Stimulated activated naive CD4-positive, alpha-beta T cell treated with Interleukin-2 at 50 U/mL for 16 hours (primary cell): ENCODE measurements at places on chromosomes 3 and 15.

GRCh38 chr3:126279853-126280252 lies 77.4 kb downstream of the KLF15 start:
- no peak for DNase-seq

GRCh38 chr3:64073158-64073761 lies 50.0 kb upstream of the PSMD6 start:
- no peak for DNase-seq

- no peak for DNase-seq
Observed at GRCh38 chr3:124876401-124876878, 10.7 kb downstream of the ITGB5 start.

- DNase-seq = no peak
Observed at GRCh38 chr3:109175411-109175810, 38.9 kb downstream of the C3orf85 start.
